ENCODE measurements at places on chromosomes 1 and 21.
A peak's percentile ranks its signal among the peaks of the same experiment; 100 is the strongest.

DNA sequence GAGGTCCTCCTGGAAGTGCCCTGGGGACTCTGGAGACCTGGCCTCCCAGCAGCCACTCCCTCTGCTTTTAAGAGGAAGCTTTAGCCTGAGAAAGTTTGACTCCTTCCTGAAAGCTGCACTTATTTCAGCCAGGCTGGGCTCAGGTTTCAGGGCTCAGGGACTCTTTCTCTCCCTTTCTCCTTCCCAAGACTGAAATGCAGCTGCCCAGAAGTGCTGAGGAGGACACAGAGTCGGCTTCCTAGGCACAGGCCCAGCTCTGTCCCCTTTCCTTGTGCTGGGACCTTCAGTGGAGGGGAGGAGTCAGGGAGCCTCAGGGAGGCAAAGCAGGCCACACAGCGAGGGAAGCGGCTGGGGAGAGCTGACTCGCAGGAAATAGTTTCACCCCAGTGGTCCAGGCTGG lies 137.3 kb downstream of the NAV1 start:
- no peak for DNase-seq

DNA sequence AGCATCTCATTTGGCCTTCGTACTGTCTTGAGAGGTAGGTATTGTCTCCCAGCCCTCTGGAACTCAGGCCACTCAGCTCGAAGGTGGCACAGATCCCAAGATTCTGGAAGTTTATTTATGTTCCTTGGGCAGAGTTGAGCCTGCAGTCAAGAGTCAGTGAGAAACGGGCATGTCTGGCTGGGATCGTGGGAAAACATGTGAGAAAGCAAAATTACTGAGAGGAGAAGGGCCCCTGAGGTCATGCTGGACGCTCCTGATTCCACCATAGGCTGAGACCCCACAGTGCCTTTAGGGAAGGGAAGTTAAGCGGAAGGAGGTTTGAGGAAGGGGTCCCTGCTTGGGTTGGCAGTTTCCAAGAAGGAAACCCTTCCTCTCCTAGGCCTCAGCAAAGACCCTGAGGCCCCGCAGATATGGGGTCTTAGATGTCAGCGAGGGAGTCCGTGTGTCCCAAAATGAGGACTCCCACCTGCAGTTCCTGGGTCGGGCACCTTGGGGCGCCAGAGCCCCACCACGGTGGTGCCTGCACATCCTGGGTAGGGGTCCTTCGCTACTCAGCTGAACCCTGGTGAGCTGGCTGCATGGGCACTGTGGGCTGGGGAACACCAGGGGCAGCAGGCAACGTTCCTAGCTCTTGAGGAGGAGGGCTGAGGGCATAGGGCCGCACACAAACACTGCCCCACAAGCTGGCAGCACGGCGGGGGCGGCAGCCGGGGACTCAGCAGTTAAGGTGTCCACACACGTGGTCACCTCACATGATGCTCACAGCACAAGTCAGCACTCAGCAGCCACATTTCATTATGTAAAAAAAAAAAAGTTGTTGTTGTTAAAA lies 12.3 kb upstream of the SEMA4A start:
- DNase-seq, result no peak

DNA sequence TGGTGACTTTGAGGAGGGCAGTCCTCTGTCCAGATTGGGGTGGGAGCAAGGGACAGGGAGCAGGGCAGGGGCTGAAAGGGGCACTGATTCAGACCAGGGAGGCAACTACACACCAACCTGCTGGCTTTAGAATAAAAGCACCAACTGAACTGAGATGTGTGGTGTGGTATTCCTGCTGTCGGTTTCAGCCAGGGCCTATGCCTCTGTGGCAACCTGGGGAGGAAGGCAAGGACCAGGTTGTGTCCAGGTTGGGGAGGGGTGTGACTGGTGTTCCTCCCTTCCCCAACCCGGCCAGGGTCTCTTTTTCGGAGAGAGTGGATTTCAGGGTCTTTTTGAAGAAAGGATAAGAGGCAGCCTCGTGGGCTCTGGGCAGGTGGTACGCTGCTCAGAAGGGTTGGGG lies 6.3 kb downstream of the PROK1 start:
- DNase-seq, result no peak

DNA sequence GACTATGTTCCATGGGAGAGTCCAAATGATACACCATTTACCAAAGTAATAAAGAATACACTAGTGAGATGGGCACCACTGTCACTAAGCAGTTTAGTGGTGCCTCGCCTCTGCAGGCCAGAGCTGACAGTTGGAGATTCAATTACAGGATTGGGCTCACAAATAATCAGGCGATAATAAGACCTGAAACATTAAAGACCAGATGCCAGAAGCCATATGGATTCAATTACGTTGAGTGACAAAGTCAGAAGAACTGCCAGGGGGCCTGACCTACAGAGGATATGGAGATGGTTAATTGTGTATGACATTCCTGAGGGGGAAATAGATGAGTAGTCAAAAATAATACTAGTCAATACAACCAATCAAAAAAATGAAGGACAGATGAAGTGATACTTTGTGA lies 65.2 kb upstream of the ST6GALNAC5 start:
- DNase-seq, result no peak

GRCh38 chr1:243354511-243355153 lies 98.8 kb downstream of the SDCCAG8 start:
- peak; percentile 18 for DNase-seq

DNA sequence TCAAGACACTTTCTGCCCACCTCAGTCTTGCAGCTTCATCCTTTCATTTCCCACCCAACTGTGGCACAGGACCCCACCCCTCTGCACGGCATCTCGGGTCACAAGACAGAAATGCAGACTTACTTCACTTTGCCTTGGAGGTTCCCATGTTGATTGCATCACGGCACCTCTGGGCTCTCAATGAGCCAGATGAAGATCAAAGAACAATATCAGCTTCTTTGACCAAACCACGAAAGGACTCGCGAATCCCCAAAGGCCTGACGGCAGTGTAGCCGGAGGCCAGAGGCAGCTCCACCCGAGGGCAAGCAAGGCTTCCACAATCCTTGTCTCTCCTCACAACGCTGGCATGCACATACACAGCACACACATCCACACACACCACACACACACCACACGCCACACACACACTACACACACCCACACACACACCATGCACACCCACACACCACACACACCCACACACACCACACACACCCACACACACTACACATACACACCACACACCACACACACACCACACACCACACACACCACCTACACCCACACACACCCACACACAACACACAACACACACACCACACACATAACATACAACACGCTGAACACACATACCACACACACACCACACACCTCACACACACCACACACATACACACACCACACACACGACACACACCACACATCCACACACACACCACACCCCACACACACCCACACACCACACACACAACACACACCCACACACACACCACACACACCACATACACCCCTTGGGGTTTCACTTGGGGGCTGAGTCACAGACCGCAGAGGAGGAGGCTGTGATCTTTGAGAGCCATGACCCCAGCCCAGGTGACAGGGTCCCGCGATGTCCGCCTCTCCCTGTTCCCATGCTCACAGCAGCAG lies 35.8 kb downstream of the UBASH3A start:
- DNase-seq, result peak; percentile 54

- no peak for DNase-seq
Measured at GRCh38 chr1:196115646-196116045, 492.6 kb downstream of the KCNT2 start.

GRCh38 chr21:16522548-16522947 lies 792.8 kb downstream of the USP25 start:
- DNase-seq, result no peak

GRCh38 chr1:91884459-91885212 lies 1.3 kb downstream of the TGFBR3 start:
- DNase-seq, result peak; percentile 35

DNA sequence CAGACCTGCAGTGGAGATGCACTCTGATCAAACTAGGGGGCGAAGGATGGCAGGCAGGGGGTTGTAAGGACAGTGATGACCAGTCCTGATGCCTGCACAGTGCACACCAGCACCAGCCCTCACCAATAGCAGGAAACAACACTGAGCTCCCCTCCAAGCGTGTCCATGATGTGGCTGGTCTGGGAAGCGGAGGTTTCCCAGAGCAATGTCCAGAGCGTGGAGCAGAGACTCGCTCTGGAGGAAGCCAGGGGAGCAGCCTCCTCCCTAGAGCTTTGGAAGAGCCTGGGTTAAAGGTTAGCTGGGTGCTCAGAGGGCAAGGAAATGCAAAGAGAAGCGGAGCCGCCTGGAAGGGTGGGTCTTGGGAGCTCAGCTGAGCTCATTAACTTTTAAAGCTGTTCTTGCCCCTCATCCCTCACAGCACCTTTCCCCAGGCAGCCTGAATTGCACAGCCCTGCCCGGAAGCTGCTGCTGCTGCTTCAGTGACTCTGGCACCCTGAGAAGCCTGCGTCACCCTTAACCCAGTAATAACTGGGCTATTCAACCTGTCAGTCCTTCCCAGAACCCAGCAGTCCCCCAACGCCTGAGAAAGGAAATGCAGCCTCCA lies 162.2 kb upstream of the RAB4A start:
- DNase-seq, result no peak

- DNase-seq, result no peak
Measured at GRCh38 chr1:107442551-107442950, 301.7 kb downstream of the NTNG1 start.

DNA sequence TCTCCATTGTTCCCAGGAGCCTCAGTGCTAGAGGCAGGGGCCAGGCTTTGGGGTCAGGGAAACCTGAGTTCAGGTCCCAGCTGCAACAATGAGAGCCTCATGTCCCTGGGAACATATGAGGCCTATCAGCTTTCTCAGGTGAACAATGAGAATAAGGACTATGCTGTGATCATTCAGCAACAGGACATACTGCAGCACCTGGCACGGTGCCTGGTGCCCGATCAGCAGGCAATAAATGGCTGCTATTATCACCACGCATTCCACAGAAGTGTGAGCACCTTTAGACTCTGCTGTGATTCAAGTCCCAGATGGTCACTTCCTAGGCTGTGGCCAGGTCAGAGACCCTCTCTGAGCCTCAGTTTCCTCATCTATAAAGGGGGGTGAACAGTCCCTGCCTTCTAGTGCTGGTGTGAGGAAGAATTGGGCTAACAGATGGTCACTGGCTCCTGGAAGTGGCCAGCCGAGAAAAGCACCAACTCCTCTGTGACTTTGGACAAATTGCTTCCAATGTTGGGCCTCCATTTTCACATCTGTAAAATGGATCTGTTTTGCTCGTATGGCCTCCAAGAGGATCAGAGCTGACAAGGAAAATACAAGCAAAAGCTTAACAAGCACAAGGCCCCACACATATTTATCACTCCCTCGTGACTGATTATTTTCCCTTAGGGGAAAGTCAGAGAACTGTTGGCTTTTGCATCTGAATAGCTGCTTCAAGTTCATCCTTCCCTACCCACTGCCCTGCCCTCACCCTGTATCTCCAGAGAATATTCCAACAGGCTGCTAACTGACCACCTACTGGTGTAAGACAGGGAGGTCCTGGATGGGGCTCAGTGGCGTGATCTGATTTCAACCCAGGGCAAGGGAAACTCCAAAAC lies 1.1 kb downstream of the SLC5A9 start:
- no peak for DNase-seq

DNA sequence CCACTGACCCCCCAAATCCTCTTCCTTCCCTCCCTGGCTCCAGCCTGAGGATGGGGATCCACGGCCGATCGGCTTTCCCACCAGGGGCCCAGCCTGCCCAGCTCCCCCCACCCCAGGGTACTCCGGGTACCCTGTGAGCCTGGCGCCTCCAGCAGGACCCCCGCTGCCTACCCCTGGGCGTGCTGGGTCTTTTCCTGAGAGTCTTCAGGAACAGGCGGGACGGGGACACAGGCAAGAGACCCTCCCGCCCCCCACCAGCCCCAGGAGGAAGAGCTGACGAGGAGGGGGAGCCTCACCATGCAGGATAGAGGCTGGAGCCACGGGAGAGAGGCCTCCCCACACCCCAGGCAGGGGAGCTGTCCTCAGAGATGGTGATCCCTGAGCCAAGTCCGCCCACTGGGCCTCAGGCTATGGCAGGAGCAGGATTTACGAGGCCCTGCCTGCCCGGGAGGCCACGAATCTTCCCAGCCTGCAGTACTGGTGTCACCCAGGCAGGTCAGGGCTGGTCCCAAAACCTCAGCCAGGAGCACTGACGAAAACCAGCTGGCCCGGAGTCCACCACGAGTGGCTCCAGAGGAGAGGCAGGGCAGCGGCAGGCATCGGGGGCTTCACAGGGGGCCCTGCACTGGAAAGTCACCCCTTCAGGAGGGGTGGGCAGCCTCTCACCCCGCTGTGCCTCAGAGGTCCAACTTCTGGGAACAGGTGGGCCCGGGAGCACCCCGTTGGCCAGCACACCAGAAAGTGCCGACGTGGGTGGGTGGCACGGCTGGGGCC lies 58.0 kb downstream of the MEGF6 start:
- DNase-seq, result no peak

DNA sequence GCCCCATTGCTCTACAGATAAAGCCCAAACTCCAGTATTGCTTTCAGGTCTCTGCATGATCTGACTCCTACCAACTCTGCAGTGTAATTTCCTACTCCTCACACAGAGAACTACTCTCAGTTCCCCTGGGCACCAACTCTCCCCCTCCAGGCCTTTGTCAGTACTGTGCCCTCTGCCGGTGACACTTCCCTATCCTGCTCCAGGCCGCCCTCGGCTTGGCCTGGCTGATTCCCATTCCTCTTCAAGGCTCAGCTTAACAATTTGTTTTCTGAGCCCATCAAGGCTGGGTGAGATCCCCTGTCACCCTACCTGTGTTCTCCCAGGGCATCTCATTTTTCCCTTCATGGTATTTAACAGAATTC lies 2.6 kb downstream of the SLAMF8 start:
- peak; percentile 49 for DNase-seq

DNA sequence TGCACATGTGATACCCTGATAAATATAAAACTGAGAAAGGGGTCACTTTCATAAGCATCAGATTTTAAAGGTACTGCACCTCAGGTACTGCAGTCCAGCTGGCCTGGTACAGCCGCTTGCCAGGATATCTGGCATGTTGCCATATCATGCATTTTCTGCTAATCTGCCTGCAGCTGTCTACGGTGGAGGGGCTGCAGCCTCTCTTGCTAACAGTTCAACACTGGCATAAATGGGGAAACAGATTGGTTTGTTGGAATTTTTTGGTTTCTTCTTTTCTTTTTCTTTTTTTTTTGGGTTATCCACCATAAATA lies 71.5 kb downstream of the MIS18A start:
- no peak for DNase-seq

Measured in GM13977 (cell line).